ENCODE measurements at places on chromosomes 6 and 20.

DNA sequence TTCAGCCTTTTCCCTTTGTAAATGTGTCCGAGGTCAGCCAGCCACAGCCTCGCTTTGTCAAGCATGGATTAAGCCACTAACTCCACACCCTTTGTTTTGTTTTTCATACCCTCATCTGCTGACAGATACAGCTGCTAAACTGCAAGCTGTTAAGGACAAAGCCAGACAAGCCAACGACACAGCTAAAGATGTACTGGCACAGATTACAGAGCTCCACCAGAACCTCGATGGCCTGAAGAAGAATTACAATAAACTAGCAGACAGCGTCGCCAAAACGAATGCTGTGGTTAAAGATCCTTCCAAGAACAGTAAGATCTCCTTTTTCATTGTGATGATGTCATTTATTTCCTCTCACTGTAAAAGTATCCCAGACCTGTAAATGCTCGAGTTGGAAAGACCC is 269.3 kb downstream of the ARHGAP18 start:
- DNase-seq = peak; percentile 12

- DNase-seq = no peak
Measured at GRCh38 chr20:22776369-22776768, 192.0 kb upstream of the FOXA2 start.

GRCh38 chr20:31918466-31919105 is 33.3 kb downstream of the PDRG1 start:
- no peak for DNase-seq

DNA sequence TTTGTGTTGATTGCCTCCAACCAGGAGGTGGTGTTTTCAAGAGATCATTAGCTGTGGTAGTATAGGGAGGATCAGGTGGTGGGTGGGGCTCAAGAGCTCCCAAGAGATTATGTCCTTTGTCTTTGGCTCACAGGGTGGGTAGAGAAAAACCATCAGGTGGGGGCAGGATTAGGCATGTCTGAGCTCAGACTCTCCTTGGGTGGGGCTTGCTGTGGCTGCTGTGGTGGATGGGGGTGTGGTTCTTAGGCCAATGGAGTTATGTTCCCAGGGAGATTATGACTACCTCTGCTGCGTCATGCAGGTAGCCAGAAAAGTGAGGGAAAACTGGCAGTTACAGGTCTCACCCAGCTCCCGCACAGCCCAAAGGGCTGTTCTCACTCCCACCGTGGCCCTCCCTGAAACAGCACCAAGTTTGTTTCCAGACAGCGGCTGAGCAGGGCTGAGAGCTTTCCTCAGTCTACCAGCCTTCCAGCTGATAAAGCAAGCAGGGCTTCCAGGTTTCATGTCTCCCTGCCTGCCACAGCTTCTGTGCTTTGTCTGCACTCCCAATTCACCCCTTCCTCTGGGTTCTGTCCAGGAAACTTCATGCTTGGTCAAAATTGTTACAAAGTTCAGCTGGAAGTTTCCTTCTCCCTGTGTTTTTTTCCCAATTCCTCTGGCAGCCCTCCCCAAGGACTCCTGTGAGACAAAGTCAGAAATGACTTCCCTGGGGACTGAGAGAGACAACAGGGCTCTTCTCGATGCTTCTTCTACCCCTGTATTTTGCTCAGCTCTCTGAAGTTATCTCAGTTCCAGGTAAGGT is 481.1 kb upstream of the MAN1A1 start:
- no peak for DNase-seq

DNA sequence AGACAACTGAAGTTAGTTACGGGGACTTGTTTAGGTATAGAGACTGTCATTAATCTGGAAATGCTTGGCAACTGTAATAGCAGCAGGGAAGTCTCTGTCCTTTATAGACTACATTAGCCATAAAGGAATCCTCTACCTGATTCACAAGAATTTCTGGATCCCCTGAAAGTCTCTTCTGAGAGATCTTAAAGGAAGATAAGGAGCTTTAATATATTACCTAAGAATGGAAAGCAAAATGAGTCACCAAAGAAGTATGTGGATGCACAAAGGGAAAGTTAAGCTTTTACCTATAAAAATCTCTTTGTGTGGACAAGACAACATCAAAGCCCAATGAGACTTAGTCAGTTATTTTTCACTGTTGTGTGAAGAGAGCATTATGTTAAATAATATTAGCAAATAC is 92.2 kb upstream of the RSPO3 start:
- no peak for DNase-seq

- no peak for DNase-seq
Measured at GRCh38 chr6:164011321-164011720, 596.8 kb downstream of the QKI start.

- DNase-seq = peak; percentile 55
Measured at GRCh38 chr6:63802606-63803206, 167.1 kb downstream of the PHF3 start.

DNA sequence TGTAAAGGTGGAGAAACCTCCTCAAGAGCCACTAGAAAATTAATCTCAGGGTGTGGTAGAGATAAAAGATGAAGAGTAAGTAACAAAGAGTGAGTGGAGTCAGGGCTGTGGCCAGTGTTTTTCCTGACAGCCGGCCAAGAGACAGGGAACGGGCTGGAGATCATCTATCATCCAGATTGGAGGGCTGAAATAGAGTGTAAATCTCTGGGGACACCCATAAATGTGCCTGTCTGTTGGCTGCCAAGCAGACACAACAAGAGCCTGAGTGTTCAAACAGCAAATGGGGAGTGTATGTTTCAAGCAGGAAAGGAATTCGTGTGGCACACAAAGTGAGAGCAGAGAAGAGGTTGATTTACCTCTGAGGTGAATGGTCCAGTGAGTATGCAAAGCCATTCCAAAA is 326.4 kb upstream of the KHDRBS2 start:
- no peak for DNase-seq

DNA sequence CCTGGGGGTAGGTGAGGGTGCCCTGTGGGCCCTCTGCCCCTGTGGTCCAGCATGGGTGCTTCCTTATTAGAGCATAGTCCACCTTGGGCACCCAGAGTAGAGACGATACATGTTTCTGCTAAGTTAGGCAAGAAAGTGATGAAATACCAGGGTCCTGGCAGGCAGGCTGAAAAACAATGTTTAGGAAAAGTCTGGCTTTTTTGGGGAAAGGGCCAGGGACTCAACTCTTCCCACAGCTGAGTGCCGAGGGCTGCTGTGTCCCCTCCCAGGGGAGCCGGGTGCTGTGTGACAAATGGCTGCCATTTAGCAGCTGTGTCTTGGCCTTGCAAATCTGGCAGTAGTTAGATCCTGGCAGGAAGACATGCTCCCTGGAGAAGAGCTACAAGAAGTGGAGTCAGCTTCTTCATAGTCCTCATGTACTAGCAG is 61.5 kb downstream of the RREB1 start:
- no peak for DNase-seq

GRCh38 chr6:41039060-41039998 is at the start of gene UNC5CL:
Gene UNC5CL, minus strand, starts transcription at chr6:41039221. Its CDS starts 4,147 bp downstream, at chr6:41035074.
- no peak for DNase-seq

GRCh38 chr6:34044945-34045595 is 100.8 kb downstream of the GRM4 start:
- DNase-seq = no peak

DNA sequence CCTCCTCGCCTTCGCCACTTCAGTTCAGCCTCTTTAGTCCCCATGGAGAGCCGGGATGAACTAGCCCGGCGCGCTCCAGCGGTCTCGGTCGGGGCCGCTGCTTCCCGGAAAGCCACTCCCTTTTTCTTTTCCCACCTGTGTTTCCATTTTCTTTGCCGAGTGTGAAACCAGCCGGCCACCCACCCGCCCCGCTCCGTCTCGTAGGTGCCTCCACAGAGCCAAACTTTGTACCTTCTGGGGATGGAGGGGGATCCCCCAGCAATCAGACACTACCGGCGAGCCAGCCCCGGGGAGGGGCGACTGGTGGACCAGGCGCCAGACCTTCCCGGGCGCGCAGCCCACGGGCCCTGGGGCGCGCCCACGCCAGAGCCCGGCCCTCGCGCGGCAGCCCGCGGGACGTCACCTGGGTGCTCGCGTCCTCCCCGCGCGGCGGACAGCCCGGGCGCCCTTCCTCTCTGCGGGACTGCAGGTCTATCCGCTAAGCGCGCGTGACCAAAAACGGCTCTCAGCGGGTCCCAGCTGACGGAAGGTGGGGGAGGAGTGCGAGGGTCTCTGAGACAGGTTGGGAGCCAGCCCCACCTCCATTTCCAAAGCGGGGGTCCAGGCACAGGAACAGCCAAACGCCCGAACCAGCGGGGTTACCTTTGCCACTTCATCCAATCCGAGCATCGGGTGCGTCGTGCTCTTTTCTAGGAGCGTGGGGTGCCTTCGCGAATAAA is at the start of gene MCHR2:
MCHR2 (minus strand) TSS at position 691 of the 719 bp plus-strand sequence. CDS start 38,076 bp downstream, outside the sequence.
- no peak for DNase-seq

GRCh38 chr6:68652117-68652536 is 17.0 kb downstream of the ADGRB3 start:
- DNase-seq = peak; percentile 2

DNA sequence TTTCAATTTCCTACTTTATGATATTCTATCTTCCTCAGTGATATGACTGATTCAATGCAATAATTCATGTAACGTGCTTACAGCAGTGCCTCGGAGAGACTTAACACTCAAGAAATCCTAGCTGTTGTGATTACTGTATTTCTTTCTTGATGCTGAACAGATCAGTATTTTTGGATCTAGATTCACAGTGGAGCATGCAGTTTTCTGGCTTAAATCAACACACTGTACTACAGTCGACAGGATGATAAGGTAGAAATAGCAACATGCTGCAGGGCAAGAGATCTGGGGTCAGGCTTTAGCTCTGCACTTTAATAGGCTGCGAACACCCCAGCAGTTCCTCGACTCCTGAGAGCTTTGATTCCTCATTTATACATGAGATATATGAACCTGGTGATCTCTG is 161.0 kb downstream of the AIG1 start:
- no peak for DNase-seq

DNA sequence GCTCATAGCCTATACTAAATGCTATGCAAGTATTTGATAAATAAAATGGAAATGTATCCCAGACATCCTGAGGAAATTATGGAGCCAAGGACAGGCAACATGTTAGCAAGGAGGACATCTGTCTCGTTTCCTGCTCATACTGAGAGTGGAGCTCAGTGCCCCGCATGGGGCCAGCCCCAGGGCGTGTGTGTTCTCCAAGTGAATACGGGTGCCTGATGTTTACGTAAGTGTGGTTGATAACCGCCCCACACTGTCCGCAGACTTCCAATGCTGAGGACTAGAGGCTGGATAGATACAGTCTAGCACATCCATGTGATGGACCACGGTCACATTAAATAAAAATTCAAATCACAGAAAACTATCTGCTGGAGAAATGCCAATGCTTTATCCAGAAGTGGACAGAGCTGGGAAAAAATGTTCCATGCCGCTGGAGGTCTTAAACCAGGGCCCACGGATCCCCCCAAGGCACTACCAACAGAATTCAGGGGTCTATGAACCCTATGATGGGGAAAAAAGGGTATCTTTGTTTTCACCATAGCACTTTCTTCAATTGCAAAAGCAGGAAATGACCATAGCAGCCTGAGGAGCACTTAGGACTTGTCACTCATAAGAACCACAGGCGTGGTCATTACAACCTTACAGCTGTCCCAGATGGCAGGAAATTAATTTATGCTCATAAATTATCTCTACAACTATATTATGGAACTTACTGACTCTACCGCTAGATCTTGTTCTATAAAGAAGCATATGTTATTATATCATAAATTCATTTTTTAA is 24.9 kb downstream of the TGM2 start:
- DNase-seq = no peak

- peak; percentile 31 for DNase-seq
Measured at GRCh38 chr20:32470025-32470861, 112.1 kb downstream of the ASXL1 start.

- no peak for DNase-seq
Measured at GRCh38 chr20:18256440-18257090, 31.8 kb upstream of the ZNF133 start.

DNA sequence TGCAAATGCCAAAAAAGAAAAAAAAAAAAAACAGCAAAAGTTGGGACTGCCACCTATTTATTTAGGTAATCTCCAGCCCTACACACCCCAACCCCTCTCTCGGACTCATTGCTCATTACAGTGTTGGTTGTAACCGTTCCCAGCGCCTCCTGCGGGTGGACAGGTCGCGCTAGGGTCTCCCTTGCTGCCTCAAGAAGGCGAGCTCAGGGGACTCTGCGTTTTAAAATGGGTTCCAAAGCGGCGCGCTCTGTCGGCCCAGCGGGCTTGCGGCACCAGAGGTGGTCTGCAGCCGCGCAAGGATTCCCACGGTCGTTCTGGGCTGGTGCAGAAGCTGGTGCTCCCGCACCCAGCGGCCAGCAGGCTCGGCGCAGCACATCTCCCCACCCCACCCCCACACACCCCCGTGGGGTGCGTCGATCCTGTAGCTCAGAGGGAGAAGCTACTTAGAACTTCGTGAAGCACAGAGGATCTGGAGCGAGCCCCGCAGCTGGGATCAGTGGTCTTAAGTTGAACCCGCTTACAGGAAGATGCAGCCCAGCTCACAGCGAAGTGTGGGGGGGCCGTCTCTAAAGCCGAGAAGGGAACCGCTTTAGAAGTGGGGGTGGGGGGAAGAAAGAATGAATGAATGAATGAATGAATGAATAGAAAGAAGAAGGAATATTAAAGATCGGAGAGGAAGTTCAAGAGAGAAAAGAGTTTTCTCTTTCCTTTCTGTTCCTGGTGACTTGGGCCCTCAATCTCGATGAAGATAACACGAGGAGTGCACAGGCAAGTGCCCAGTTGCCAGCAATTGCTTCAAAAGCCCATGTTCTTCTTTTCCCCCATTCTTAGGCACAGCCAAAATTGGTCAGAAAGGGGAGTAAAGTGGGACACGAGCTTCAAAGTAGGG is 780 bp downstream of the TFAP2A start:
- DNase-seq = no peak

- no peak for DNase-seq
Measured at GRCh38 chr6:7301702-7302101, 11.3 kb downstream of the SSR1 start.

GRCh38 chr20:64037498-64038213 is 1.7 kb downstream of the C20orf204 start:
- peak; percentile 23 for DNase-seq

- DNase-seq = no peak
Measured at GRCh38 chr6:170203212-170203611, 87.7 kb downstream of the DLL1 start.

DNA sequence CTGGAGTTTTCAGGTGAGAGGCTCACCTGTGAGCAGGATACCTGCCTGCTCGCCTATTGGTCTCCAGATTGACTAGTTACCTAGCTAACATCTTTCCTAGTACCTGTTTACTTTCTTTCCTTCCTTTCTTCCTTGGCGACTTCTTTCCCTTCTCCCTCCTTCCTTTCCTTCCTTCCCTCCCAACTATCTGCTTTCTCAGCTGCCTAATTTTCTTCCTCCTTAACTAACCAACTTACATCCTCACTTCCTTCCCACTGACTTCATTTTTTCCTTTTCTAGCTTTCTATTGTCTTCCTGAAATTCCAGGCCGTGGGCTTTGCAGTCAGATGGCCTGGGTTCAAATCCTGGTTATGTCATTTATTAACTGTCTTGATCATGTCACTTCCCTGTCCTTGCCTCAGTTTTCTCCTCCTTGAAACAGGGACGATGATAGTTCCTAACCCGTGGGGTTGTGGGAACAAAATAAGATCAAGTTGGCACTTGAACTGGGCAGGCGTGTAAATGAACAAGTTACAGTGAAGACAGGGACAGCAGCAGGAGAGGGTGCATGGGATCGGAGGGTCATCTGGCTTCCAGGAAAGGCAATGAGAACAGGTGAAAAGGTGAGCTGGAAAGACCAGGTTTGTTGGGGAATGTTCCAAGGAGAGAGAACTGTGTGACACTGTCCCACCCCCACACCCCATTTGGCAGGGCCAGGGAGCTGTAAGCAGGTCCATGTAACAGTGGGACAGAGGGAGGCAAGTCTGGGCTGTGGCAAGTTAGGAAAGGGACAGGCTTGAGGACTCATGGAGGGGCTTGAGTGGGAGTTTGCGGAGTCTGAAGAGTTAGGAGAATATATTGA is 540 bp downstream of the SGK2 start:
- no peak for DNase-seq

- no peak for DNase-seq
Measured at GRCh38 chr6:159809149-159809548, 9.1 kb downstream of the PNLDC1 start.
